ENCODE measurements at places on chromosomes 5 and 9.

DNA sequence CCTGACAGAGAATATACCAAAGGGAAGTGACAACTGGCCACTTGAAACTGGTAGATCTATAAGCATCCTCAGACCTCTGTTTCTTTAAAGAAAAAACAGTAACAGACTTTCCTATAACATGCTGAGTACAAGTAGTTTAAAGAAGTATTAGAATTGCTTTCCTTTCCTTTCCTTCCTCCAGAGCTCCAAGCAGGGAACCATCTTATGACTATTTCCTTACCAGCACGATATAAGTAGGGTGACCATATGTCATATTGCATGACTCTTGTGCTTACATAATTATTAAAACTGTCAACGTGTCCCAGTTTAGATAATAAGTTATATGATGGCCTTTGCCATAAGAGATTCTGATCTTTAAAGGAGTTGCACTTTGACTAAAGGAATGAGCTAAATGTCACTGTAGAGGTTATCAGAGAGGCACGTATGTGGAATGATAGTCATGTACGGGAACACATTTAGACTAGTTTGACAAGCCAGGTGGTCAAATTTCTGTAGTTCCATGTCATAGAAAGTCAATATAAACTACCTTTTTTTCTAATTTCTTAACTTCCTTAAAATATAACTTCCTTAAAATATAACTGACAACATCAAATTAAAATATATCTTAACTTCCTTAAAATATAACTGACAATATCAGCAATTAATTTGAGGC lies 212.7 kb upstream of the CD180 start:
- DNase-seq: no peak

GRCh38 chr9:35903049-35903448 lies 3.0 kb upstream of the HRCT1 start:
- no peak for DNase-seq

GRCh38 chr9:89010056-89010455 lies 18.8 kb downstream of the S1PR3 start:
- DNase-seq: no peak

DNA sequence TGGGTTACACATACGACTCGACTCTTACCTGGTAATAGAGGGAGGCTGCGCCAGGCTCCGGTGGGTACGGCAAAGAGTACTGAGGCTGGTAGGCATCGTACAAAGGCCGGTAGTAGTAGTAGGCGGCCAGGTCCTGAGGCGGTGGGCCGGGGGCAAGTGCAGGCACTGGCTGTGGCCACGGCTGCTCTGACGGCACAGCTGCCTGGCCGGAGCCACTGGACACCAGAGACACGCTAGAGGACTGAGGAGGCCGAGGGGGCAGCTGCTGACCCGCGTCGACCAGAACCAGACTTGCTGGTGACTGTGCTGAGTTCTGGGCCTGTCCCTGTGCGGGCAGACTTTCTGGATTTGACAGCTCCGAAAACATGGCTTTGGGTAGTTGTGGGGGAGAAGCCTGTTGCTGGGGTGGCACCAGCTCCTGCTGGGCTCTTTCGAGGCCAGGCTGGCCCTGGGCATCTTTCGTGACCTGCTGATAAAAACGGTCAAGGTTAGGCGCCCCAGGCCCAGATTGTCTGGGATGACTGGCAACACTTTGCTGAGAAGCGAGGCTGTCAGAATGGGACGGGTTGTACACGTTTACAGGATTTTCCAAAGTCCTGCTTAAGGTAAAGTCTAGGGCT lies 8.7 kb downstream of the SEC16A start:
- no peak for DNase-seq

- DNase-seq: no peak
Measured at GRCh38 chr5:54093081-54093492, 217.3 kb downstream of the ARL15 start.
